ENCODE measurements at places on chromosomes 7 and 10.

- DNase-seq = no peak
Observed at GRCh38 chr10:74821501-74821900, 4.9 kb upstream of the KAT6B start.

DNA sequence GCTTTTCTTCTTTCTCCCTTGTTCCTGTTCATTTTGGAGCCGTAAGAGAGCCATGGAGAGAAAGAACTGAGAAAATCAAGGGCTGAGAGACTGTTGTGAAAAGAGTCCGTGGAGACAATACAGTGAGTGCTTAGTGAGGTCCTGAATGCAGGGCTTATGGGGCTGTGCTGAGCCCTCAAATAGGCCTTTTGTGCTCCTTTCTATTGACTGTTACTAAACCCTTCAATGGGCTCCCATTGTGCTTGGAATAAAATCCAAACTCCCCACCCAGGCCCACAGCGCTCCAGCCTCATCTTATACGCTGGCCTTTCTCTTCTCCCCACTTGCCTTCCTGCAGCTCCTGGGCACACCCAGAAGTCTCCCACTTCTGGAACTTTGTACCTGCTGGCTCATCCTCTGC lies 243.1 kb upstream of the HABP2 start:
- DNase-seq = no peak

DNA sequence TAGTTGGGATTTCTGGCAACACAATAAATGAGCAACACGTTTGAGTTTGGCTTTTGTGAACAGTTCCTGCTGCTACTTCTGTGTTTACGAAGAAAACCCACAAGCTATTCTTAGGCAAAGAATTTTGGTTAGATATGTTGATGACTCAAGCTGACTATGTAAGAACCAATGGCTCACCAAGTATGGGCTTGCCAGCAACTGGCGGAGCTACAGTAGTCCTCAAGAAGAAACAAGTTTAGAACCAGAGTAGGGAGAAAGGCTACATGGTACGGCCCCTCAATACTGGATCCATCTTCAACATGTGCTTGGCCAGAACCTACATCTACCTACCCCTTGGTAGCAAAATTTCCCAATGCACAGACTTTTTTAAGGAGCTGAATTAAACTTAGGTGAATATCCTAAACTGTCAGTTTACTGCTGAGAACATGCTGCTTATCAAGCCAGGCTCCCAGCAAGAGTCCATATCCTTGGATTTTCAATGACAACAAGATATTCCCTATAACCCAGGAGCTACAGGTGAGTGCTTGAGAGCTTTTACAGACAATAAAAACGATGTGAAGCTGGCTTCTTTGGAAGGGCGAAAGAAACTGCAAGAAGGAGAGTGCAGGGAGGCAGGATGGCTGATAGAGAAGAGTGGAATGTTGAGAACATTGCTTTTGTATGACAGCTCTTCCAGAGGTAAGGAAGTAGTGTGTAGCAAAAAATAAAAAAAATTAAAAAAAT lies 74.3 kb upstream of the ASAH2 start:
- peak; percentile 91 for DNase-seq

DNA sequence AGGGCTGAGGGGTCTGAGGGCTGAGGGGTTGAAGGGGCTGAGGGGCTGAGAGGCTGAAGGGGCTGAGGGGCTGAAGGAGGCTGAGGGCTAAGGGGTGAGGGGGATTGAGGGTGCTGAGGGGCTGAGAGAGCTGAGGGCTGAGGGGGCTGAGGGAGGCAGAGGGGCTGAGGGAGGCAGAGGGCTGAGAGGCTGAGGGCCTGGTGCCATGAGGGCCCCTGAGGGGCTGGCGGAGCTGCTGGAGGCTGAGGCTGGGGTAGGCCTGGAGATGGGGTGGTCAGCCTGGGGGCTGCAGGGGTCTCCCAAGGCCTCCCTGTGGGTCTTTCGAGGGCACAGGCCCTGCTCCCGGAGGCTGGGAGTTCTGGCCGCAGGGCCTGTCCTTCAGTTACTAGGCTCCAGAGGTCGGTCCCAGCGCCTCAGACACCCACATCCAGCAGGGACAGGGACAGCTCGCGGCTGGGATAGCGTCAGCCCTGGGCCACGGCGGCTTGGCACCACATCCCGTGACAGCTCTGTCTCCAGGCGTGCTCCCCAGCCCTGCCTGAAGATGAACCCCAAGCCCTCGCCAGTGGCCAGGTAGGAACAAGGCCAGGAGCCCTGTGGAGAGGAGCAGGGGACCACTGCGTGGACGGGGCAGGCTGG lies 16.9 kb downstream of the MYO1G start:
- DNase-seq = no peak

- no peak for DNase-seq
Observed at GRCh38 chr10:13152296-13152695, 9.1 kb upstream of the MCM10 start.

DNA sequence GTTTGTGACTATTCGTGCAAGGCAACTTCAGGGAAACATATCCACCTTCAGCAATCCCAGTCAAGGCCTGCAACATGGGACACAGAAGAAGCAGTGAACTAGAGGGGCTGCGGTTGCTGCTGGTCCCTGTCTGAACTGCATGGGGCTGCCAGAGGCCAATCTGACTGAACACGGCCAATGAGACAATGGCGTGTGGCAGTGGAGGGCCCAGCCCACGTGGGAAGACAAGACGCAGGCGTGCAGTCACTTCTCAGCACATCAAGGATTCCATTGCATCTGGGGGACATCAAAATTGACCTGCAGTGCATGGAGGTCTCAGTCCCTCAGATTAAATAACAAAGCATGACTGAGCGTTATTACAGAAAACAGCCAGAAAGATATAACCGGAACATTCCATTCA lies 215.9 kb downstream of the HECW1 start:
- no peak for DNase-seq

DNA sequence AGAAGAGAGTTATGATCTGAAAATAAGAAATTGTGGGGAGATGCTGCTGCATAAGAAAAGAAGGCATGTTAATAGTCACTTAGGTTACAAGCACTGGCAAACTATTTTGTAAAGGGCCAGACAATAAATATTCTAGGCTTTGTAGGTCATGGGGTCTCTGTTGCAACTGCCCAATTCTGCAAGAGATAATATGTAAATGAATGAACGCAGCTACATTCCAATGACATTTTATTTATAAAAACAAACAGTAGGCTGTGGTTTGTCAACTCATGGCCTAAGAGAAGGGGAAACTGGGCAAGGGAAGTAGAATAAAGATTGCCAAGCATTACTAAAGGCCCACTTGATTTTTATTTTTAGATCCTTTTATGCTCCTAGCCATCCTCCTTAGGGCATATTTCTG lies 133.1 kb downstream of the RAPGEF5 start:
- DNase-seq = no peak

DNA sequence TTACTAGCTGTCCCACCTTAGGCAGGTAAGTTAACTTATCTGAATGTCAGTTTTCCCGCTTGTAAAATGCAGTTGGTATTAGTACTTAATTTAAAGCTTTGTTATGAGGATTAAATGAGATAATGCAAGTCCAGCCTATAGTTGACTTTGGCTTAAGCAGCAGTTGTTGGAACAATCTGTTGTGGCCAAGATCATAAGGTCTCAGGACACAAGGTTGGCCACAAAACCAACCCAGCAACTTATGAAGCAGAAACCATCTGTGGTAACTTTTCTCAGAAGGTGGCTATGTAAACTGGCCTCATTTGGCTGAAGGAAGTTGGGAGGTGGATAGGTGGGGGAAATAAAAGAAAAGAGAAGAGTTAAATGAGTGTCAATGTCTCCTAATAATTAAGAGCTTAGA lies 29.4 kb downstream of the ENTPD1 start:
- no peak for DNase-seq

GRCh38 chr10:132300582-132300981 lies 7.2 kb downstream of the STK32C start:
- DNase-seq = no peak

- DNase-seq = no peak
Observed at GRCh38 chr7:68107261-68107660, 1110.6 kb downstream of the TYW1 start.

DNA sequence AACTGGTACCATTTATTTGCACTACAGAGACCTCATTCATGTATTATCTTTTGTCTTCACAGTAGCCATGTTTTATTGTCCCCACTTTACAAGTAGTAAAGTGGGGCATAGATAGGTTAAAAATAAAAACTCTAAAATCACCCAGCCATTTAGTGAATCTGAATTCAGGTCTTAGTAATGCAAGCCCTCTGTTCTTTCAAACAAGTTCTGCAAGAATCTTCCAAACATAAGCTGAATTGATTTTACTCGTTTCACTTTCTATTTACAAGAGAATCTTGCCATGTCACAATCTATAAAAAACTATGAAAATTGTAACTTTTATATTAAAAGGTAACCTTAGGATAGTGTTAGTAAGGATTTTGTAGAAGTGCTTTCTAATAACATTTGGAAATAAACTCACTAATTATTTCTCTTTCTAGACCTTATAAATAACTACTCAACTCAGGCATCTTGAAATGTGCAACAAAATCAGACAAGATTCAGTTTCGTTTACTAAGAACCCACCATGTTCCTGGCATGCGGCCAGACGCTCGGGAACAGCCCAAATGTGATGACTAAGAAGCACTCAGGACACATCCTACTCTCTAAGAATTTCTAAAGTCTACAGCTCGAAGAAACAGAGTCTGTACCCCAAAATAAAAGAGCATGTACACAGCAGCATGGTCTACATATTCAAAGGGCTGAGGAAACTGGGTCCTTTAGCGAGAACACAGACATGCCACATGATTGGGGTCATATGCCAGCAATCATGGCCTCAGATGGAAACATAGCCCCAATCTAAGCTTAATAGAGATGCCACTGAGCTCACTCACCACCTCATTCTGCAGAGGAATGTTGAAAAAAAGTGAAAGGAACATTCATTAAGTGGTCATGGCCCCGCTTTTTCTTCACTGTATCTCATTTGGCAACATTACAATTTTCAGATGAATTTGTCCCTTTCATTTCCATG lies 167.6 kb downstream of the AMPH start:
- peak; percentile 45 for DNase-seq

DNA sequence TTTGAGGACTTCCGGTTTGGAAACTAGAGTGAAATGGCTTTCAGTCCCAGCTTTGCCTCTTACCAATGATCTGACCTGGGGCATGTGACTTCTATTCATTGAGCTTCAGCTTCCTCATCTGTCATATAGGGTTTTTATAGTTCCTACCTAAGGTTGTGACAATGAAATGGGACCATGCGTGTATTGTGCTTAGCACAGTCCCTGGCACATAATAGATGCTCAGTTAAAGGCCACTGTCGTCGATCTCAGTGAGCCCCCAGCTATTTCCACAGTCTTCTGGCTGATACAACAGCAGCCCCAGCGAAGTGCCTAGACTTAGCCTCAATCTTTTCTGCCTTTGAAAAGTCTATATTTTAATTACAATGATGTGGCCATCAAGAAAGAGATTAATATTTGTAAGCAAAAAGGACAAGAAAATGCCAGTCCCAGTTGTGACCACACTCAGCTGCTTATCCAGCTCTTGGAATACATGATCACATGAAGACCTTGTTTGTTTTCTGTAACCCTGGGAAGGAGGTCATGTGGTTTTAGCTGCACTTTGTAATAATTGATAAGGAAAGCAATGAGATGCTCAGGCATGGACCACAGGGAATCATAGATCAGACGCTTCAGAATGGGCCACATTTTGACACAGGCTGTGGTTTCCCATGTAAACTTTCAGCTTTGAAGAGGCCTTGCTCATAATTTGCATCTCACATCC lies 44.6 kb downstream of the VWA2 start:
- no peak for DNase-seq

GRCh38 chr10:100151723-100152300 lies 34.0 kb downstream of the ERLIN1 start:
- DNase-seq = no peak

- DNase-seq = no peak
Observed at GRCh38 chr10:116385994-116386809, 41.4 kb upstream of the PNLIPRP3 start.

- no peak for DNase-seq
Observed at GRCh38 chr7:135601182-135601581, 43.5 kb downstream of the NUP205 start.

DNA sequence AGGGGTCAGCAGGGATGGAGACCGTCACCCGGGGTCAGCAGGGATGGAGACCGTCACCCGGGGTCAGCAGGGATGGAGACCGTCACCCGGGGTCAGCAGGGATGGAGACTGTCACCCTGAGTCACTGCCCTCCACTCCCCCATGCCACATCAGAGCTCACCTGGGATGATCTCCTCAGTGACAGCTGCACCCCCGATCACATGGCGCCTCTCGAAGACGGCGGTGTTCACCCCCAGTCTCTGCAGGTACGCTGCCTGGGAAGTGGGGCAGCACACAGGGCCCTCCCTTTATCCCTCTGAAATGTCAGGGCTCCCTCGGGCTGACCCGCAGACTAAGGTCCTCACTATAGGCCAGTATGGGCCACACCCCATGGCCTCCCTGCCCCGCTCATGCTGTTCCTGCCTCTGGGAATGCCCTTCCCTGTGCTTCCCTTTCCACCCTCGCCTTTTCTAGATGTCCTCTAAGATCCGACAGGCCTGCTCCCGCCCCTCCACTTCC lies 7.2 kb downstream of the PYROXD2 start:
- DNase-seq = no peak

DNA sequence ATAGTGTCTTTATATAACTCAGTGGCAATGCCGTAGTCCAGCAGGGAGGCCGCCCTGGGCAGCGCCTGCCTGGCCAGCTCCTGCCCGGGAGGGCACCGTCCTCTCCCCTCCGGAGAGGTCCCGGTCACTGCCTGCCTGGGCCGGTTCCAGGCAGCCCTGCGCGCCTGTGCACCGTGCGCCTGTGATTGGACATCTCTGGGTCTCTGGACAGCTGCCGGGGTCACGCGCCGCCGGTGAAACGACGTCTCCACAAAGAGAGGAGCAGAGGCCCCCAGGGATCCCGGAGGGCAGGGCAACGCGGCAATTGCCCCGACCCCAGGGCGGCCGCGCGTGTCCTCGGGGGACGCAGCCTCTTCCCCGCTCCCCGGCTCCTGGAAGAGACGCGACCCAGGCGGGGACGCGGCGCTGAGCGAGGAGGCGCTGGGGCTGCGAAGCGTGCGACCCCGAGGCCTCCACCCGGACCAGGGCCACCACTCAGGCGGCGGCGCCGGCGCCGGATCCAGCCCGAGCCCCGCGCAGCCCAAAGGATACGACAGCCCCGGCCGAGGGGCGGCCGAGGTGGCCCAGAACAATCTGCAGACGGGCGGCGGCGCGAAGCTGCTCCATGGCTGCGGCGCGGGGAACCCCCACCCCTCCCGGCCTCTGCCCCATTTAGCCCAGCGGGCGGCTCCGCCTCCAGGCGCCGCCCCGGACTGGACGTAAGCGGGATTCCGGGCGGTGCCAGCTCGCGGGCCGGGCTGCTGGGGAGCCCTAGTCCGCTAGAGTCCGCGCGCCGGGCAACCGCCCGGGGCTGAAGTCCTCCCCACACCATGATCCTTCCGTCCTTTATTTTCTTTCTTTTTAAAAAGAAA lies at the start of gene PHYH:
Gene PHYH (minus strand): TSS at position 628 of the 851 bp plus-strand sequence. CDS start 22 bp downstream, at position 606.
- DNase-seq = peak; percentile 33
